ENCODE measurements at places on chromosomes 12 and 14.

GRCh38 chr12:2785017-2785416 is 9.8 kb upstream of the FKBP4 start:
- no peak for DNase-seq

- DNase-seq = peak; percentile 51
These were observed 100.5 kb downstream of the LRRC74A start for GRCh38 chr14:76926521-76927251.

DNA sequence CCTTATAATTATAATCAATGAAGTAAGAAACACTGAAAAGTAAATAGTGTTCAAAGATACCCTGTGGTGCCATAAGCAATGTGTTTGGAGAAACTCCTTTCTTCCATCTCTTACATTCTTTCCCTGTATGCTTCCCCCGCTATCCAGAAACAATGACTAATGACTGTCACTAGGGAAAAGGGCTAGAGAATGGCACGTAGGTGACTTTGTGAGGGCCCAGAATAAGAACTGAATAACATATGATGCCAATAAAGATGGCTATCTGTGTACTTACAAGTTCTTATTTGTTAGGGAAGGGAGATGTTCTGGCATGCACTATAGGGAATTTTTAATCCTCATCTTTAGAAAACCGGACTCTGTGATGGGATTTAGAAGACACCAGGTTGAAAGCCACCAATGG is 4.7 kb upstream of the KRT7 start:
- no peak for DNase-seq

GRCh38 chr12:110883251-110883650 is 36.5 kb downstream of the CCDC63 start:
- DNase-seq = no peak

DNA sequence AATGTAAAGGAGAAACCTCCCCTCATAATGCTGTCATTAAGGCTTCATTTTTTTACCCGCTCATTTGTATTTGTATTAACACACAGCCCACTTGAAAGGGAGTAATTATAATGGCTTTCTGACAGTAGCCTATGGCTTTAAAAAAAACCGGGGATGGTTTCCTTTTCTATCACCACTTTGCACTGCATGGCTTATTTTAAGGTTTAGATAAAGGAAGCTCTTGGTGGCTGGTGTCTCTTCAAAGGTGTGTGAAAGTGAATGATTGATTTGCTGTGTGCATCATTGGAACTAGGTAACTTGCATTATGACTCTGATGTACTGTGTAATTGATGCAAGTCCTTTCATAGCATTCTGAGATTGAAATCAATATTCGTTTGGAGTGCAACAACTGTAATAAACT is 80.7 kb downstream of the NPAS3 start:
- DNase-seq = no peak
